ENCODE measurements at places on chromosomes 1 and 21.

DNA sequence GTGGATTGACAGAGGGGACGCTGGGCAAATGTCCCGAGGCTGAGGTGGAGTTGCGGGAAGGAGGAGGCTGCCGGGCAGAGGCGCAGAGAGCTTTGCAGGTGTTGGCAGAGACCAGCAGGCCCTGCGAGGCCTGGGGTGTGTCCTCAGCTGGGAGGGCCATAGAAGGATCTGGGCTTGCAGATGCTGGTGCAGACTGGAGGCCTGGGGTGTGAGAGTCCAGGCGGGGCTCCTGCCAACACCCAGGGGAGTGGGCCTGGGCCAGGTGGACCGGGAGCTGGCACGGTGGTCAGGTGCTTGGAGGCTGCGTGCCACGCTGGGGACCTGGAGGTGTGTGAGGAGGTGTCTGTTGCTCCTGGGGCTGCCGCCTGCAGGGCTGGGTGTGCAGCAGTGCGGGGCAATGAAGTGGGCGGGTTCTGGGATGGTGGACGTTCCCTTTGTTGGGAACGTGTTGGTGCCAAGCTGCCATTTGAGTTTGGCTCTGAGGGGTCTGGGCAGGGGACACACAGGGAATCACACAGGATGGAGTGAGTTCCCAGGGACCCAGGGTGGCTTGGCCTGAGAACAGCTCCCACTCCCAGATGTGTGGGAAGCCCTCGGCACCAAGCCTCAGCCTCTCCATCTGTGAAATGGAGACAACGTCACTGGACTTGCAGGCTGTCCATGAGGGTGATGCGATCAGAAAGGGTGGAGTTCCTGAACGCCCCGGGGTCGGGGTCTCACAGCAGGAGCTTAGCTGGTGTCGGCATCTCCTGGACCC is 39.9 kb upstream of the POFUT2 start:
- DNase-seq = no peak

DNA sequence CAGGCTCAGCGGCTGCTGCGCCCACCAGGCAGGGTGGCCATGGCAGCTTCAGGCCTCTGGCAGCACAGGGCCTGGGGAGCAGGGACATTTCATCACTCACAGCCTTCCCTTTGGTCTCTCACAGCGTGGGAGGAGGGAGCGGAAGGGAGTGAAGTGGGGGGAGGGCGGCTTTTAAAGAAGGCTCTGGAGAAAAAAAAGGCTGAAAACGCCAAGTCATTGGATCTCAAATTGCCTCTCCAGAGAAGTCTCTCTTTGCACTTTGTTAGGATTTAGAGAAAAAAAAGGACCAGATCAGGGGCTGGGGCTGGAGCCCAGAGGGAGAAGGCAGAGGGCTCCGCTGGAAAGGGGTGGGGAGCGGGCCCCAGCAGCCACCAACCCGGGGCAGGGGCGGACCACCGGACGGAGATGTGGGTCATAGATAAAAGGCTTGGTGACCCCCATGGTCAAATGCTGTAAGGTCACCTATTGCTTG is 209.9 kb downstream of the GRIK3 start:
- DNase-seq = no peak

GRCh38 chr1:59243550-59243949 is 53.3 kb upstream of the FGGY start:
- DNase-seq = no peak

GRCh38 chr1:214264196-214264595 is 16.8 kb upstream of the SMYD2 start:
- DNase-seq = peak; percentile 50

DNA sequence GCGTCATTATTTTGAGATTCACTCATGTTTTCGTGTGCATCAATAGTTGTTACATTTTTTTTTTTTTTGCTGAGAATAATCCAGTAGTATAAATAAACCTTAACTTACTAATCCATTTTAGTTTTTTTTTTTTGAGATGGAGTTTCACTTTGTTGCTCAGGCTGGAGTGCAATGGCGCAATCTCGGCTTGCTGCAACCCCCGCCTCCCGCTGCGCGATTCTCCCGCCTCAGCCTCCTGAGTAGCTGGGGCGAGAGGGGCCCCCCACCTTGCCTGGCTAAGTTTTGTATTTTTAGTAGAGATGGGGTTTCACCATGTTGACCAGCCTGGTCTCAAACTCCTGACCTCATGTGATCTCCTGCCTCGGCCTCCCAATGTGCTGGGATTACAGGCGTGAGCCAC is 66.0 kb downstream of the CTH start:
- DNase-seq = no peak

DNA sequence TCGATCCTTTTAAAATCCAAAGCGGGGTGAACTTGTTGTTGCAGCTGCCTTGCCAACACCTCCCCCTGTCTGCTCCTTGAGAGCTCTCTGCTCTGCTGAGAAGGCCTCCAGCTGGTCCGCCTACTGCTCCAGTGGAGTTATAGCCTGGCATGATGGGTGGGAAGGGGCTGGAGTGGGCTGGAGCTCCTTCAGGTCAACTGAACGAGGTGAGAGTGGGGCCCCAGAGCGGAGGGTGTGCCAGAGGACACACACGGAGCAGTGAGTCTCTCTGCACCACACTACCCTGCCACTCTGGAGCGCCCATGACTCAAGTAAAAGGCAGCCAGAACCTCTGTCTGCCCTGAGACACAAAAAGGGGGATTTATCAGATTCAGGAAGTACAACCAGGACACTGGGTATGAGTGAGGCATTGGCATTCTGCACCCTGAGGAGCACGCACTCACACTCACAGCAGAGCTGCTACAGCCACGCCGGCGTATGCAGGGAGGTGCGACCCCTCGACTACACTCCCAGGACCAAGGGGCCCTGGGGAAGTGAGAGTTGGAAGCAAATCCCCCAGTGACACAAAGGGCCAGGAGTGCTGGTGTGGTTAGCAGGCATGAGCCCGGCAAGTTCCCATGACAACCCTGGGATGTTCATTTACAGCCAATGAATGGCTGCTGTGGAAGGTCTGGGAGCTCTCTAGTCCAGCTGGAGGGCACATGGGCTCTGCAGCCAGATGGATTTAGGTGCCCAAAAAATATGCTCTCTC is 28.0 kb upstream of the EVA1B start:
- peak; percentile 77 for DNase-seq

DNA sequence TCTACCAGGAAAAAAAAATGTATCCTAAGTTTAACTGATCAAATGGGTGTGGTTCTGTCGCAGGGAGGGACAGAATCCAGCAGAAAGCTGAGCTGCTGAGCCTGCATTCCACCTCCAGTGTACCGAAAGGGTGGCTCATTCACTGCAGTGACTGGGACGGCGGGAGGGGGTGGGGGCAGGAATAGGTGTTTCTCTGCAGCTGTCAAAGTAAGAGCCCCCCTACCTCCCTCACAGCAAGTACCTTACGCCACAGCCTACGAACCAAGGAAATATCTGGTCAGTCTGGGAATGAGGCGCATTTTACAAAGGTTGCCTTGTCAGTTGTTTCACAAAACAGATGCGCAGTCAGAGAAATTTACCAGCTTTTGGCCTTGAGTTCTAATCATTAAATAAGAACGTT is 1.7 kb downstream of the S100B start:
- no peak for DNase-seq

GRCh38 chr1:61352845-61353435 is 270.6 kb downstream of the NFIA start:
- no peak for DNase-seq

GRCh38 chr1:197899037-197899436 is 3.4 kb upstream of the C1orf53 start:
- DNase-seq = no peak

GRCh38 chr1:40248412-40248811 is 675 bp downstream of the TMCO2 start:
- no peak for DNase-seq

DNA sequence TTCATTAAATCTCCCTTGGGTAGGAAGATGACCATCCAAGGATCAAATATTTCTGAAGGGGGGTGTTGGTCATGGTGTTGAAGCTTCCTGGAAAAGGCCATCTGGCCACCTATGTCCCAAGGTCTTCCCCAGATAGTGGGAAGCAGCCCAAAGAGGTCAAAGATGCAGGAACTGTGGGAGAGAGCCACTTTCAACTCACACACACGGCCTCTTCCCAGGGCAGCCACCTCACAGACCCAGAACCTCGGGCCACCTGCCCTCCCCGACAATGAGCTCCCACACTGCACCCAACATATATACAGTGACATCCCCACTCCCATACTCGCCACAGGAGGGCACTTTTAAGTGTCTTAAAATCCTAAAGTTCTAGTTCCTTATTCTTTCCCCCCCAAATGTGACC is 164.5 kb upstream of the ETV3 start:
- no peak for DNase-seq

GRCh38 chr21:45148316-45148990 is 74.1 kb downstream of the ADARB1 start:
- DNase-seq = no peak

DNA sequence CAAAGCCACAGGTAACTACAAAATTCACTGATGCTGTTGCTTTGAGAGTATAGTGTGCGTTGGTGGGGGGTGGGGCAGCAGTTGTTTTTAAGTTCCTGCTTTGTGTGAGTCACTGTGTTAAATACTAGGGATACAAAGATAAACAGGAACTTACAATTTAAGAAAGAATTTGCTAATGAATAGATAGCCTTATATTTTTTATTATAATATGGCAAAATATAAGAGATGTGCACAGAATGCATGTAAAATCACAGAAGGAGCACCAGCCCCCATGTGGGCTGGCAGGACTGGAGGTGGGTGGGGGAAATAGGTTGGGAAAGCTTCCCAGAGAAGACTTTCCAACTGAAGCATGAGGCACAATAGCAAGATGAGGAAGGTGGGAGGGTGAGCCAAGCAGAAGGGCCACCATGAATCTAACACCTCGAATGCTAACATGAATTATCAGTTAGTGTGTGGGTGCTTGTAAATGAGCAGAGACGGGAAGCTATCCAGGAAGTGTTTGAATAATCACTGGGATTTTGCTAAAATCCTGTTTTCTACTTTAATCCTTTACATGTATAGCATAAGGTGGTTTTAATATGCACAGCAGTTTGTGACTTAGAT is 57.0 kb upstream of the RAVER2 start:
- DNase-seq = no peak

- DNase-seq = no peak
Measured at GRCh38 chr1:153769221-153769620, 6.0 kb upstream of the SLC27A3 start.

- DNase-seq = no peak
Measured at GRCh38 chr1:153629971-153630370, 1.7 kb downstream of the S100A1 start.

GRCh38 chr1:154941333-154942013 is 5.0 kb upstream of the PMVK start:
- no peak for DNase-seq

DNA sequence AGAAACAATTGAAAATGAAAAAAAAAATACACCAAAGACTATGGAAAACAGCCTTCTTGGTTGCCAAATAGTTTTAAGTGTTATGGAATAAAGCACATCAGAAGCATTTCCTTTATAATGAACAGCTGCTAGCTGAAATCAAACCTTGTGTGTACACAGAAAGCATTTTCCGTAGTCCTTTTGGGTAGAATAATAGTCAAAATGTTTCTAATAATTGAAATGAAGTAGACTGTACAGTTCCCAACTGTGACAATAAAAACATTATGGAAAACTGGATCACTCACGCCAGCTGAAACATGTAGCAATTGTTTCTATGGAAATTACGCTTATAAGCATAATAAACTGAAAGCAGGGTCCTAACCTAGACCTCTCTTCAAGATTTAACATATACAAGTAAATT is 856.3 kb upstream of the B3GALT2 start:
- DNase-seq = no peak

DNA sequence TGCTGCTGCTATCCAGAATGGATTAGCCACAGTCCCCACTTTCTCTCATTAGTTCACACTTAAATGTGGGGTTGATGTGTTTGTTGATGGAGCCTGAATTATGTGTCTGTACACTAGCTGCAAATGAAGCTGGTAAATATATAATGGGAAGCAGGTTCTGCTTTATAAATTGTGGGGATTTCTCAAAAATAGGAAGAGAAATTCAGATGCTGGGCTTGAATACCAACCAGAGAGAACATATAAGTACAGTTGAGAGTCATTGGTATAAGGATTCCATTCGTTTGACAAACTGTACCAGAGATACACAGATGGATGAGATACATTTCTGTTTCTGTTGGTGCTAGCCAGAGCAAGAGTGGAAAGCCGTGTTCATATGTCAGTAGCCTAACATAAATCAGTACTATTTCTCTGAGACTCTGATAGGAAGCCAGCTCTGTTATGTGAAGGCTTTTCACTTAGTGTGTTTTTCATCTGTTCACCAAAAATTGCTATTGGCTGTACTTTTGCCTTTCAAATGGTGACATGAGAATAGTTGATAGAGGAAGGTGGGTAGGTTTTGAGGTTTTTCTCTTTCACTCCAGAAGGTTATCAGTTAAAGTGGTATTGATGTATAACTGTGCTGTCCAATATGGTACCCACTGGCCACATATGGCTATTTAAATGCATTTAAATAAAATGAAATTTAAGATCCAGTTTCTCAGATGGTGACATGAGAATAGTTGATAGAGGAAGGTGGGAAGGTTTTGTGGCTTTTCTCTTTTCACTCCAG is 15.6 kb downstream of the SMG7 start:
- no peak for DNase-seq

GRCh38 chr1:33152685-33153432 is 29.0 kb downstream of the TRIM62 start:
- peak; percentile 15 for DNase-seq

GRCh38 chr1:26786437-26787380 is 1.0 kb upstream of the PIGV start:
- DNase-seq = no peak

- DNase-seq = peak; percentile 47
Measured at GRCh38 chr1:9827558-9828185, 3.9 kb upstream of the CLSTN1 start.

- no peak for DNase-seq
Measured at GRCh38 chr1:185672719-185673360, 61.4 kb upstream of the HMCN1 start.

DNA sequence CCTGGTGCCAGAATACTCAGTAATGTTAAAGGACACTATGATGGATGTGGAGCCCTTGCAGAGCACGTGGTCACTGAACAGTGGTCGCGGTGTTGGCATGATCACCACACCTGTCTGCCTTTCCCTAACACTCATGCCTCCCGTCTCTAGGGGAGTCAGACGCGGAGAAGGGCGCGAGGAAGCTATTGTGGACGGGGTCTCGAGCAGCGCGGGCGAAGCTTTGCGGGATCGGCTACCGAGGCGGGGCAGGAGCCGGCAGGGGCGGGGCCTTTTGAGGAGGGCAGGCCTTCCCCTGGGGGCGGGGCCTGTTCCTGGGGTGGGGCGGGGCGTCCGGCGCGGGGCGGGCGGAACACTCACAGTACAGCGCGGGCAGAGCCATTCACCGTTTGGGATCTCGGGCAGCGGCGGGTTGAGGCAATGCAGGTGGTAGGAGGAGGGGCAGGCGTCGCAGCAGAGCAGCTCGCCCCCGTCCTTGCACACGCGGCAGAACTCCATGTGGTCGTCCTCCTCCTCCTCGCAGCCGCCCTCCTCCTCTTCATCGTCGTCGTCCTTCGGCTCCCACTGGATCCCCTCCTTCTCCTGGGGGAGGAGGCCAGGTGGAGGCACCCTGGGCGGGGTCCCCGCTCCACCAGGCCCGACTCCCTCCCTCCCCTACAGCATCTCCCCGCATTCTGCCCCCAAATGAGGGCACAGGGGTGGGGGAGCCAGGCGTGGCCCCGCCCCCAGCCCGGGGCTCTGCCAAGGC is 31.5 kb downstream of the CHD5 start:
- no peak for DNase-seq

Data from DMS79 (cell line).